SJSA1 (cell line): ENCODE measurements at places on chromosomes 4 and X. TPM values are rescaled to one million over a fixed set of nuclear protein-coding genes. Genes with fewer than 3 reads are reported as not detected.
A peak's percentile ranks its signal among the peaks of the same experiment; 100 is the strongest.

Gene CSAG2
- not detected in 2 replicates for total RNA-seq

Gene CENPU
- 106 and 111 TPM in 2 replicates for total RNA-seq

DNA sequence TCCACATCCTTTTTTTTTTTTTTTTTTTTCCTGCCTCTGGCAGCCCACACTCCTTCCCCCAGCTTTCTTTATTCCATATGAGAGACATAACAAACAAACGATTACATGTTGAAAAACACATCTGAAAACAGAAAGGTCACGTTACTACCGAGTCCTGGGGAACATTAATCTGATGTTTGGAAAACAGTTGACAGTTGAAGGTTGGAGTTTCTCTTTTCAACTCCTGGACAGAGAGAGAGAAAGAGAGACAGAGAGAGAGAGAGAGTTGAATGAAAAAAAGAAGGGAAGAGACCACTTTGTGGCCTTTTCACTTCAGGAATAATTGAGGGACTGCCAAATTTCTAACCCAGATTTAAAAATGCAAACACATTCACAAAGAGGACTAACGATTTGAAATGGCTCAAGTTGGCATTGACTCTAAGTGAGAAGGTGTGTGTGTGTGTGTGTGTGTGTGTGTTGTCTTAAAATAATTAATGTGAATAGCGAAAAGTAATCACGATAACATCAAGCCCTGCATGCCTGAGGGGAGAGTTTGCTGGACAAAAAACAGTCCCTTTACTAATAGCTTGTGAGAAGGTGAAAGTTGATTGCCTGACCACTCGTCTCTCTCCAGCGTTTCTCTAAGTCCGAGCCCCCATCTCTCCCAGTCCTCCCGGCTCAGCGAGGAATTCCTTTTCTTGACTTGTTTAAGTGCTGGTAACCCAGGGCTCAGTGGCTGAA is 67.3 kb downstream of the FBXO8 start:
- no peaks in the 10 kb centered on the region for H3K36me3 ChIP-seq
- 0 out of 2 replicates have a peak, but pooled peaks cover 4% of the 10 kb centered on the region for H3K4me1 ChIP-seq
- H3K4me3 ChIP-seq: no peak overlapping the region
- DNase-seq: no peak

- peak; percentile 38 for DNase-seq
- no peak overlapping the region for H3K4me3 ChIP-seq
- H3K27me3 ChIP-seq: no peaks in the 10 kb centered on the region
- H3K36me3 ChIP-seq: no peaks in the 10 kb centered on the region
- H3K27ac ChIP-seq: peak overlapping the region; percentile 95
Observed at GRCh38 chrX:13489454-13489853, 79.9 kb upstream of the EGFL6 start.

DNA sequence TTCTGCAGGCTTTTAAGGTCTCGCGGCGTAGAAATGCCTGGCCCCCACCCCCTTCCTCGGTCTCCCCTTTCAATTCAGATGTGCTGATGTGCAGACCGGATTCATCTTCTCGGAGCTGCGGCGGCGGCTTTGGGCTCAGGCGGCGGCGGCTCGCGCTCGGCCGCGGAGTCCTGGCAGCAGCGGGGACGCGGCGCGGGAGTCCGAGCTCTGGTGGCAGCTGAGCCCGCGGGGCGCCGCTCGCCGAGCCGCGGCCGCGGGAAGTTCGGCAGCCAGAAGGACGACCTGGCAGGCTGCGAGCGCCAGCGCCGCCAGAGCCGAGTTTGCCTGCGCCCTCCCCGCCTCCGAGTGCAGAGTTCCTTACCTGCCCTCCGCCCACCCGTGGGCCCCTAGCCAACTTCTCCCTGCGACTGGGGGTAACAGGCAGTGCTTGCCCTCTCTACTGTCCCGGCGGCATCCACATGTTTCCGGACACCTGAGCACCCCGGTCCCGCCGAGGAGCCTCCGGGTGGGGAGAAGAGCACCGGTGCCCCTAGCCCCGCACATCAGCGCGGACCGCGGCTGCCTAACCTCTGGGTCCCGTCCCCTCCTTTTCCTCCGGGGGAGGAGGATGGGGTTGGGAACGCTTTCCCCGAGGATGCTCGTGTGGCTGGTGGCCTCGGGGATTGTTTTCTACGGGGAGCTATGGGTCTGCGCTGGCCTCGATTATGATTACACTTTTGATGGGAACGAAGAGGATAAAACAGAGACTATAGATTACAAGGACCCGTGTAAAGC is 448 bp downstream of the TLL1 start:
- no peak for DNase-seq
- H3K36me3 ChIP-seq: no peaks in the 10 kb centered on the region
- peak overlapping the region; percentile 16; the same call in 1 of the 2 replicates for H3K4me3 ChIP-seq
- peaks cover 7% of the 10 kb centered on the region for H3K4me1 ChIP-seq
- no peak overlapping the region for H3K27ac ChIP-seq
- H3K27me3 ChIP-seq: peaks cover 49% of the 10 kb centered on the region

GRCh38 chr4:82462415-82462831 is 32.0 kb downstream of the ENOPH1 start:
- no peaks in the 10 kb centered on the region for H3K4me1 ChIP-seq
- peak; percentile 83 for DNase-seq
- peaks cover 50% of the 10 kb centered on the region for H3K36me3 ChIP-seq
- H3K27ac ChIP-seq: no peak overlapping the region

GRCh38 chr4:48706736-48707135 is 73.3 kb downstream of the FRYL start:
- no peak overlapping the region for H3K4me3 ChIP-seq
- H3K4me1 ChIP-seq: no peaks in the 10 kb centered on the region
- no peak overlapping the region for H3K27ac ChIP-seq
- peaks cover 2% of the 10 kb centered on the region; the same call in 1 of the 2 replicates for H3K36me3 ChIP-seq
- no peaks in the 10 kb centered on the region for H3K27me3 ChIP-seq

GRCh38 chr4:83112231-83112630 is 2.3 kb downstream of the PLAC8 start:
- peak overlapping the region; percentile 37; the same call in 1 of the 2 replicates for H3K4me3 ChIP-seq
- H3K27me3 ChIP-seq: no peaks in the 10 kb centered on the region
- H3K4me1 ChIP-seq: peaks cover 66% of the 10 kb centered on the region

- no peaks in the 10 kb centered on the region for H3K27me3 ChIP-seq
- peaks cover 28% of the 10 kb centered on the region for H3K4me1 ChIP-seq
- DNase-seq: no peak
- H3K4me3 ChIP-seq: no peak overlapping the region
- peak overlapping the region; percentile 44 for H3K27ac ChIP-seq
- H3K36me3 ChIP-seq: no peaks in the 10 kb centered on the region
Observed at GRCh38 chr4:114087596-114088230, 108.3 kb upstream of the ARSJ start.

GRCh38 chr4:66923081-66923865 is 622.0 kb downstream of the CENPC start:
- no peak overlapping the region for H3K27ac ChIP-seq
- no peaks in the 10 kb centered on the region; the same call in 1 of the 2 replicates for H3K4me1 ChIP-seq
- H3K36me3 ChIP-seq: no peaks in the 10 kb centered on the region
- no peak for DNase-seq
- no peak overlapping the region for H3K4me3 ChIP-seq

DNA sequence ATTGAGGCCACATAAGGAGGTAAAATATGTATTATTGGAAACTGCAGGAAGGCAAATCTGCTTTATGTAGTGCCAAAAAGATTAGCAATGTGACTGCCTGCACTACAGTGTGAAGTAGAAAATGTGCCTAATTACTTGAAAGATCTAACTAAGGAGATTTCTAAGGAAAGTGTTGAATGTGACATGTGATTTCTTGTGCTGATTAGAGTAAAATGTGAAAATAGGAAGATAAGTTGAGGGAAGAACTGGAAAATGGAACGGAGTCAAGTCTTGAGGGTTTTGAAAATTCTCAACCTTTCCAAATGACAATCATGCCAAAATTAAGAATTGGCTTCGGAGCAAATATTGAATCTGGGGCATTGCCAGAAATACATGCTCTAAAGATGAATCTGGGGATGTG is 209.5 kb upstream of the SPOCK3 start:
- H3K27me3 ChIP-seq: no peaks in the 10 kb centered on the region
- no peaks in the 10 kb centered on the region for H3K36me3 ChIP-seq
- H3K4me3 ChIP-seq: no peak overlapping the region
- DNase-seq: no peak

DNA sequence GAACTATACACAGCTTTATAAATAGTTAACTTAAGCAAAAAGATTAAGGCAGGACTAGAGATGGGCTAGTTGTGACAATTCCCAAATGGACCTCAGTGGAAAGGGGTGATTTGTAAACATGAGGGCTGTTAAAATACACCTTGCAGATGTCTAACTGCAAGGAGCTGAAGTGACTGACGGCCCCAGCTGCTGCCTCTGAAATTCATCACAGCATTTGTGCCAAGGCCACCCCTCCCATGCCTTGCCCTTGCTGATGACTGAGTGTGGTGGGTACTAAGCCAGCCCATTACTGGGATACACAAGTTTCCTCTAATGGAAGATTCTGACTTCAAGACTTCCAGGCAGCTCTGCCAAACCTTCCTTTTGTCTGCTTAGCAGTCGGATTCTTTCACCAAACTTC is 23.7 kb upstream of the EGFL6 start:
- no peaks in the 10 kb centered on the region for H3K27me3 ChIP-seq
- H3K27ac ChIP-seq: no peak overlapping the region
- no peak overlapping the region for H3K4me3 ChIP-seq
- no peak for DNase-seq
- no peaks in the 10 kb centered on the region for H3K4me1 ChIP-seq
